ENCODE measurements at places on chromosomes 6 and 20.

GRCh38 chr6:27205375-27206278, 41.9 kb upstream of the PRSS16 start:
- peak; percentile 3 for DNase-seq

DNA sequence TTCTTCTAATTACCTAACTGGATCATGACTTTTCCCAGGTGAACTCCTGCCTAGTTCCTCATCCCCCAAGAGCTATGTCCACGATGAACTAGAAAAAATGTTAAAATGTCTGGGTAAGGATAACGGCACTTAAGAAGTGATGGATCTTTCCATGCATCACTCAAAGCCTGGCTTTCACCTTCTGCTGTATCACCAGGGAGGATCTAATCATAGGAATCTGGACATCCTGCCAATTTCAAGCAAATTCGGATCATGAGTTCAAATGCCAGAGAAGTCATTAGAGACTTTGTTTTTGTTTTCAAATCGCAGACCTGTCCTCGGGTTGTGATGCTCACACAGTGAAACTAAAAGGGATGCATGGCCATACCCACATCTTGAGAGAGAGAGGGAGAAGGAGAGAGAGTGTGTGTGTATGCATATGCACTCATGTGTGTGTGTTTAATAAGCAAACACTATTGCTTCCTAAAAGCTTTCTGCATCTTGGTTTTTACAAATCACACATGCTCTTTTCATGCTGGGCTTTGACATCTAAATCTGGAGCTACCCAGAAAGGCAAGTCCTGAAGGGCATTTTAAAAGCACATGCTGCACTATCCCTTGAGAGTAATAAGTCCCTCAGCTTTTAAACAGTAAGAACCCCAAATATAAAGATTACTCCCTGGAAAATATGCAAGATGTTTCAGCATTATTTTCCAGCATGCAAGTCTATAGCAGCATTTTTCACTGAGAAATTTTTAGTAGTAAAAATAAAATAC, 524.6 kb upstream of the NOX3 start:
- DNase-seq = no peak

DNA sequence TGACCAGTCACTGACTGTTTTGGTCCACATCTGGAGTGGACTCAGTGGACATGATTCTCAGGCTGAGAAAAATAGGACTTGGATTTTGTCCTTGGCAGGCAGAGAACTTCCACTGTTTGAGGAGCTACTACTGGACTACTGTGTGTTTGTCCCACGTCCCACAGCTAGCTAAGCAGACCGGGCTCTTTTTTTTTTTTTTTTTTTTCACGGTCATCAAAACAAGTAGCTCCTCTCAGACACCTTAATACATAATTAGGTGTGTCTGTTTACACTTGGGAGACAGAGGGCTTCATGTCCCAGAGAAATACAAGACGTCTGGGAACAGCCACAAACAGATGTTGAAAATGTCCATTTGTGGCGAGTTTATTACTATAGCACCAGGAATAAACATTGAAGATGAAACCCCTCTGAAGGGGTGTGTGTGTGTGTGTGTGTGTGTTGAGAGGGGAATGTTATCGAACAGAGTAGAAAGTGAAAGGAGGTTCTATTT, 155.0 kb upstream of the SUPT3H start:
- no peak for DNase-seq

- DNase-seq = no peak
Measured at GRCh38 chr20:40767615-40767924, 78.5 kb upstream of the MAFB start.

DNA sequence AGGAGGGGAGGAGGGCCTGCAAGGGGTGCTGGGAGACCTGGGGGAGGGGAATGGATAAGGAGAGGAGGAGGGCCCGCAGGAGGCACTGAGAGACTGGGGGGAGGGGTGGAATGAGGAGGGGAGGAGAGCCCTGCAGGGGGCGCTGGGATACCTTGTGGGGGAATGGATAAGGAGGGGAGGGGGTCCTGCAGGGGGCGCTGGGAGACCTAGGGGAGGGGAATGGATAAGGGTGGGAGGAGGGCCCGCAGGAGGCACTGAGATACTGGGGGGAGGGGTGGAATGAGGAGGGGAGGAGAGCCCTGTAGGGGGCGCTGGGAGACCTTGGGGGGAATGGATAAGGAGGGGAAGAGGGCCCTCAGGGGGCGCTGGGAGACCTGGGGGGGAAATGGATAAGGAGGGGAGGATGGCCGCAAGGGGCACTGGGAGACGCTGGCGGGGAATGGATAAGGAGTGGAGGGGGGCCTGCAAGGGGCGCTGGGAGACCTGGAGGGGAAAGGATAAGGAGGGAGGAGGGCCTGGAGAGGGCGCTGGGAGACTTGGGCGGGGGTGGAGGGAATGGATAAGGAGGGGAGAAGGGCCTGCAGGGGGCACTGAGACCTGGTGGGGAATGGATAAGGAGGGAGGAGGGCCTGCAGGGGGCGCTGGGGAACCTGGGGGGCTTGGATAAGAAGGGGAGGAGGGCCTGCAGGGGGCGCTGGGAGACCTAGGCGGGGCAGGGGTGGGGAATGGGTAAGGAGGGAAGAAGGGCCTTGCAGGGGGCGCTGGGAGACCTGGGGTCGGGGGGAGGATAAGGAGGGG, 1.3 kb upstream of the CTCFL start:
- no peak for DNase-seq

DNA sequence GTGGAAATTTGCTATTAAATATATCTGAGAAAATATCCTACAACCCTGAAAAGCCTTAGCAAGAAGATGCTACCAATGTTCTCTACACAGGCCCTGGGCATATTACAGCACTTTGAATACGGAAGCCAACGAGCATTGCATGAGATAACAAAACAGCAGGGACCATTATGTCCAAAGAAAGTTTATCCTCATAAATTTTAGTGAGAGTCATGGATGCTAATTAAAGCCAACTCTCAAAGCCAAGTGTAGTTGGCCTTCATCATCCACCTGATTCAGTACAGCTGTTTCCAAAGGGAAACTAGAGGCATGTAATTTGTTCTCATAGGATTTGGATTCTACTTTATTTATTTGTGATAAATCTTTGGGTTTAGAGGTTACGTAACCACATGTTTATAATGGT, 564.8 kb downstream of the RFPL4B start:
- no peak for DNase-seq

GRCh38 chr20:20820104-20820503, 107.7 kb upstream of the RALGAPA2 start:
- DNase-seq = no peak

DNA sequence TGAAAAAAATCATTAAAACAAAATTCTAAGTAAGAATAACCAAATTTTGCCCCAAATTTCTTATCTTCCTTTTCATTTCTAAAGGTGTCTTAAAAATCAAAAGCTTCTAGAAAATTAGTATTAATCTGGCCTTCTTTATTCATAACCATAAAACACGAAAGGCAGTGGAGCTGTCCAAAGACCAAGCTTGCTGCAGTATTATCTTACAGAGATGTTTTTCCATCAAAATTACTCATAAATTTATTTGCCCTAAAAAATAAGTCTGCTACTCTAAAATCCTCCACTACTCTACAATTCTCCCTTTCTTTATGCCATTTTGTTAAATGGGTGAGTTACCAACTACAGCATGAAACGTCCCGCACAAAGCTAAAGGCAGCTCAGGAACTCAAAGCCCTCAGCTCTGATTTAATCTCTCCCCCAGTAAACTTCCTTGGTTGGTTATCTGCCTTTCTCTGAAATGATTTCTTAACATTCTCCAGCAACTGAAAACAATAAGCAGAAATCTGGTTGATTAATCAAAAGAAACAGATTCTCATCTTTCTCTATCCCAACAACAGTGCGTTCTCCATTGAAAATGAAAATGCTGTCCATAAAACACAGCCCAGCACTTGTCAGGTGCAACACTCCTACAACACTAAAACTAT, 2.1 kb downstream of the USP49 start:
- no peak for DNase-seq

DNA sequence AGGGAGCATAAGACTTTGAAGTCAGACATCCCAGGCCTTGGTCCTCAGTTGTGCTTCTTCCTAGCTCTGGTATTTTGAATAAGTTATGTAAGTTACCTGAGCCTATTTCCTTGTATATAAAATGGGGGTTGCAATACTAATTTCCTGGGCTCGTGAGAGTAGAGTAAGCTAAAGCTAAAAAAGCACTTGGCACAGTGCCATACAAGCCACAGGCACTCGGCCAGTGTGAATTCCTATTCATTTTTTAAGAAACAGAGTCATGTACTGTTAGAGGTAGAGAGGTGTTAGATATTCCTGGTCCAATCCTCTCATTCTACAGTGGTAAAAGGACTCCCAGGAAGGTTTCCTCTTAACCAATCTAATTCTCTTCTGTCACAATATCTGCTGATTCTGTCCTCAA, 79.6 kb upstream of the EPB41L1 start:
- DNase-seq = no peak

DNA sequence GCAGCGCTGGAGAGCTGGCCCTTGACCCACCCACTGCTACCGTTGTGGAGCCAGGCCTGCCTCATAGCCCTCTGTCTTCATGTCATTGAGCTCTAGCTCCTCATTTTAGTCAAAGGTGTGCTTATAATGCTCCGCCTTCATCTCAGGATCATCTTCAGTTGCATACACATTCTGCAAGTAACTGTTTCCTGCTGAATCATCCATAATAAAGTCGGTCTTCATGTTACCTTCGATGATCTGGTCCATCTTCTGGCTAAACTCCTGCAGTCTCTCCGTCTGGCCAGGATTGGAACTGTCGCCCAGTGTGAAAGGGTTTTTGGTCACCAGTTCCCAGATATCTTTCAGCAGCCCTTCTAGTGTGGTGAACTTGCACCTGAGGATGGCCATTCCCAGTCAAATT, 62.6 kb upstream of the ARMC2 start:
- DNase-seq = no peak

DNA sequence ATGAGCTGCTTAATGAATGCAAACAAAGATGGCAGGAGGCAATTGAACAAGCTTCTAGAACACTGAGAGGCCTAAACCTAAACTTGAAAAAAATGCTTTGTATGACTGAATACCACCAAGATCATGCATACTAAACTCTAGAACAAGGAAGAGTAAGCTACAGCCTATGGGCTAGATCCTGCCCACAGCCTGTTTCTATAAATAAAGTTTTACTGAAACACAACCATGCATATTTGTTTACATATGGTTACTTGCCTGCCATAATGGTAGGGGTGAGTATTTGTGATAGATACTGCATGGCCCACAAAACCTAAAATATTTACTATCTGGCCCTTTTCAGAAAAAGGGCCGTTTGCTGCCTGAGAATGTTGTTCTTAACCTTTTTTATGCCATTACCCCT, 37.0 kb downstream of the ZFP64 start:
- DNase-seq = no peak

- DNase-seq = peak; percentile 88
Measured at GRCh38 chr6:34196116-34196832, 40.4 kb upstream of the HMGA1 start.

- no peak for DNase-seq
Measured at GRCh38 chr20:42553374-42553773, 636.3 kb downstream of the PTPRT start.
